Thyroid gland (tissue), 4 donors: ENCODE measurements at places on chromosomes 5 and 9.

DNA sequence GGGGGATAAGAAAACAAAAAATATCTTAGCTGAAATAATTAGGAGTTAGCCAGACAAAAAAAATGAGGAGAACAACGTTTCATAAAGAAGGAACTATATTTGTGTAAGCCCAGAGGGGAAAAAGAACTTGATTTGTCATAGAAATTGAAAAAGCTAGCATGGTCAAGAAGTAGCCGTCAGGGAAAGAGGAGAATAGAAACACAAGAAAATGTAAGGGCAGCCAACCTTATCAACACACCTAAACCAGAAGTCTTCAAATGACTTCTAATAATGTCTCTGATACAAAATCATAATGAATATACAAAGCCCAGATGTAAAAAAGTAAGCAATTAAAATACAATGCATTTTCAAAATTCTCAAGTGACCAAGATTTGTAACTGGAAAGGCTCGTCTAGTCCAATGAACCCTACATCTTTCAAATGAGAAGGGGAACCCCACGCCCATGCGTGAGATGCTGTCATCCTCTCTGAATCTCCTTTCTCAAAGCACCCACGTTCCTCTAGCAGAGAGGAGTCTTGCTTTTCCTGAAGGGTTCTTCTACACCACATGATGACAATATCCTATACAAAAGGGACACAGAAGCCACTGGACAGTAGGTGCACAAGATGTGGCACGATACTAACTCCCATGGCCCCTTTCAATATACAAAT is 103.7 kb downstream of the ARL15 start:
- no peak for DNase-seq

DNA sequence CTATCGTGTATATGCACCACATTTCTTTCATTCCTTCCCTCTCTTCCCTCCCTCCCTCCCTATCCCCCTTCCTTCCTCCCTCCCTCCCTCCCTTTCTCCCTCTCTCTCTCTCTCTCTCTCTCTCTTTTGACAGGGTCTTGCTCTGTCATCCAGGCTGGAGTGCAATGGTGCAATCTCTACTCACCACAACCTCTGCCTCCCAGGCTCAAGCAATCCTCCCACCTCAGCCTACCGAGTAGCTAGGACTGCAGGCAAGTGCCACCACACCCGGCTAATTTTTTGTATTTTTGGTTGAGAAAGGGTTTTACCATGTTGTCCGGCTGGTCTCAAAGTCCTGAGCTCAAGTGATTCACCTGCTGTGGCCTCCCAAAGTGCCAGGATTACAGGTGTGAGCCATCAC is 1.1 kb upstream of the ANKS6 start:
- no peak for DNase-seq

- DNase-seq, result no peak
These were observed 375.1 kb upstream of the ST8SIA4 start for GRCh38 chr5:101278011-101278687.

DNA sequence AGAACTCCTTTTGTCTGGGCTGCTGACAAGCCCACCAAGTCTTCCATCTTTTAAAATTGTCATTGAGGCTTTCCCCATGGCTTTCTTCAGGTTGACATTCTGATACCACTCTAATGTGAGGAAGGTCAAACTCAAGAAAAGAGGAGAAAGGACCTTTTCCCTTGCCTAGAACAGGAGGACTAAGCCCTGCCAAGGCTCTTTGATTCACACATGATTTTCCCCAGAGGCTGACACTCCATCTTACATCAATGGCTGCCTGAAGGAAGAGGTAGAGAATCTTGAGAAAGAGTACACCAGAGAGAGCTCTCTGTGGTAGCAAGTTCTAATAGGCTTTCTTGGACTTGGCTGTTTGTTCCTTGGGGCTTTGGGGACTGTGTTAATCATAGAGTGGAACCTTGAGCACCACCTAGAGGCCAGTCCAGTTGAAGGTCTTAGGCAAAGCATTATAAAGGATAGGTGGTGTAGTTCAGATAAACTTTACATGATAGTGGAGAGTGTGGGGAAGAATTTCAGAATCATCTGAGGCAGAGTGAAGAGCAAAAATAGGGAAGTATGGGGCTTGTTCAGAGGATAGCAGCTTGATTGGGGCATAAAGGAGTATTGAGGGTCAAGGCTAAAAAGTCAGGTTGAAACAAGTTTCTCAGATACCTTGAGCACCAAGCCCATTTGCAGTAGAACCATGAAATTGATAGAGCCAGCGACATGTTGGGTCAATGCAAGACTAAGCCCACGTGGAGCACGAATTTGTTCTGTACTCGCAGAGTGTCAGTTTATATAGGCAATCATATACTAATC is 36.7 kb downstream of the NDFIP1 start:
- DNase-seq, result peak; percentile 68

- no peak for DNase-seq
These were observed 2.5 kb upstream of the FGF1 start for GRCh38 chr5:142688281-142688989.

DNA sequence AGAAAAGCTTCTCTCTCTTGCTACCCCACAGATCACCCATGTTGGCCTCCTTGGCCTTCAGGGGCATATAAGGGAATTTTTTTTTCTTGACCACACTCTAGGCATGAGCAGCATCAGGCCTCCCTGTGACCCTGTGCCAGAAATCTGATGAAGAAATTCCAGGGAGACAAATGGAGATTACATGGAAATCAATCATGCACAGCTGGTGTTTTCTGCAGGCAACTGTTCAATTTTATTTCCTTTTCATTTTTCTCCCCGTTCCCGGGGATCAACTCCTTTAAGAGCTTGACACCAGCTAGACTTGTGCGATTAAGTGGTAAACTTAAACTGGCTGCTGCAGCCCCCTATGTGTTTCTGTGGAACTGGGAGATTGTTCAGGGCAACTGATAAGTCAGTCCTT is 59.3 kb downstream of the GALNT10 start:
- no peak for DNase-seq

DNA sequence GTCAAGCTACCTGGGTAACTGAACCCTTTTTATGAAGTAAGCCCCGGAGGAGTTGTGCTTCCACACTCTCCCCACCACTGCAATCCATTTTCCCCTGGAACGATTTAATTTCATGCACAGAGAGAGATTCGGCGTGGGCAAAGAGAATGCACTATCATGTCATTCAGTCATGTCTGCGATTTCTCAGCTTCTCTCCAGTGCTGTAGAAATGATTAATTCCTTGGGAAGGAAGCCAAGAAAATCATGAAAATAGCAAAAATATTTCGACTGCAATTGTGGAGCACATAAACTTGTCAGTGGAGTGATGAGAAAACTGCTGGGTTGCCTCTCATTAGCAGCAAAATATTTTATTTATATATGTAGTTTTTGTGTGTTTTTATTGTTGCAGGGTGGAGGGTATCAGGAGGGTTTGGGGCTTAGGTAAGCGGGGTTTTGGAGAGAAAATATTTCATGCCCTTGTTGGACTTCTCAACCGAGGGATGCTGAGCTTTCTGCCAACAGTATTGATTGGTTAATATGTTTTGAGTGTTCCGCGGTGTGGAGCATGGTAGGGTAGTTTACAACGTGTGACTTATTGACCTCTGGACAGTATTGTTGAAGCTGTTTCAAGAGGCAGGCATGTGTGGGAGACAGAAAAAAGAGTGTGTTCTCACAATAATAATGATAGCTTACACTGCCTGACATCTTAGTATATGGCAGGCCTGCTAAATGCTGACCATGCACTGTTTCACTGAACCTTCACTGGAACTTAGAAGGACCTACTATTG is 69.3 kb downstream of the SGCD start:
- DNase-seq, result no peak

DNA sequence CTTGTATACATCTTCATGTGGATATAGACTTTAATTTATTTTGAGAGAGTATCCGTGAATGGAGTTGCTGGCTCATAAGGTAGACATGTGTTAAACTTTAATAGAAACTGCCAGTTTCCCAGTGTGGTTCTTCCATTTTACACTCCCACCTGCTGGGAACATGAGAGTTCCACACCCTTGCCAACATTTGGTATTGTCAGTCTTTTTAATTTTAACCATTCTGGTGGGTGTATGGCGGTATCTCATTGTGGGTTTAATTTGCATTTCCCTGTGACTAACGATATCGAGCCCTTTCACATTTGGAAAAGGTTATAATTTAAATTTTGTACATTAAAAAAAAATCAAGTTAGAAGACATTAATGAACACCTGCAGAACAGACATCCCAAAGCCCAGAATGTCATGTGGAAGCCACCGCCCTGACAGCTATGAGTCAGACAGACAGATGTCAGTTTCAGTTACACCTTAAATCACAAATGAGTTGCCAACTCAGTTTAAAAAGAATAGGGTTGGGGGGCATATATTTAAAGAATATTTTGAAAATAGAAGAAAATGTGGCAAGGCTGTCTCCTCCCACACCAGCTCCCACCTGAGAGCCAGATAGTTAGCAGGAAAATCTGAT is 36.9 kb downstream of the ANKRD33B start:
- DNase-seq, result no peak

DNA sequence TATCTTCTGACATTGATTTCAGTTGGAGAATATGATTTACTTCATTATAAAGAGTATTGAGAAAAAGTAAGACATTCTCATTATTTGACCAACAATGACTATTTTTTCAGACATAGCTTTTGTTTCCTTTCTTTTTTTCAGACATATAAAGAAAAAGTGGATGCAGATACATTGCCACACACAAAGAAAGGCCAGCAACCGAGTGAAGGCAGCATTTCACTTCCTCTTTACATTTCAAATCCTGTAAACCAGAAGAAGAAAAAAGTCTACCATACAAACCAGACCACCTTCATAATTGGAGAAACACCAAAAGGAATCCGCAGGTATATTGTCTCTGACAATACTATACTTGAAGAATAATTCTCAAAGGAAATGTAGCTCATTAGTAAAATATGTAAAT is 128.9 kb downstream of the ERCC6L2 start:
- DNase-seq, result no peak

DNA sequence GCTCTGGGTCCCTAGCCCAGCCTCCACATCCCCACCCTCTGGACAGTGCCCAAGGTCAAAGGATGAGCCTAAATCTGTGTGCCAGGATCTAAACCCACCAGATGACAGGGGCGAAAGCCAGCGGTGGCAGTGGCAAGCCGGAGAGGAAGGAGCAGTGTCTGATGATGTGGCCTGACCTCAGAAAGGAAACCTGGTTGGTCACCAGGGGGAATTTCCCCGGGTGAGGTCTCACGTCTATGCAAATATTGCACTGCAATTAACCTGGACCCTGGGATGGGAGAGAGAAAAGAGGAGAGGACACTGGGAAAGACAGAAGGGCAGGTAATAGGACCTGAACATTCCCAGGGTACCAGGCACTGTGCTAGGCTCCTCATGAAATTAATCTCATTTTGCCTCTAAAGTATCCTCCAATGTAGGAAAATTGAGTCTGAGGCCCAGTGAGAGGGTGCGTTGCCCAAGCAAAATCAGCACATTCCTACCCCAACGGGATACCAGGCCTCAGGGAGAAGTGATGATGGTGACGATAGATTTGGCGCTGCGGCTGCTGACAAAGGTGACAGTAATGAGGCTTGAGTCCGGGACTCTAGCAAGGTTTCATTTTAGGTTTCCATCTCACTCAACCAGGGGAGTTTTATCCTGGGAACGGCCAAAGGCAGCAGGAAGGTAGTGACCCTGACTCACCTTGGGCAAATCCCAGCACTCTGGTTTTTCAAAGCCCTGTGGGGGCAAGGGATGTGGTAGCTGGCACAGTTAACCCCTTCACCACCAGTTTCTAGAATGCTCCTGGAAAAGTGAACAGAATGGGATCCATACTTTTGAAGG is 13.4 kb upstream of the TNIP1 start:
- no peak for DNase-seq

DNA sequence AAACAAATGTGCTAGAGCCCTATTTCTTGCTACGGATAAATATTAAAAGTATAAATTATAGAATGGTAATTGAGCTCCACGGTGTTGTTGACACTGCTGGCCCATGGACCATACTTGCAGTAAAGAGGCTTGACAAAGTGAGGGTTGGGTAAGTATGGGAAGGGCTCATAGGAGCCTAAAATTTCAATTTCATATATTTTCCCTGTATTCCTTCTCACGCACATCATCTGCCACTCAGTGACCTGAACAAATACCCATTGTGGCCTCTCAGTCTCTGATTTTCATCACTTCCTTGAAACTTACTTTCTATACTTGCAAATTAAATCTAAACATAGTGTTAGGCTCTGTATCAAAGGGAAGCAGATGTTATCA is 116.5 kb downstream of the PIK3R1 start:
- no peak for DNase-seq

GRCh38 chr9:9002826-9003583 is 1203.4 kb upstream of the DMAC1 start:
- peak; percentile 9 for DNase-seq
